ENCODE measurements at places on chromosomes 5 and 9.

- DNase-seq = no peak
These were observed 51.0 kb upstream of the LIFR start for GRCh38 chr5:38607396-38607795.

GRCh38 chr5:158464383-158464782 is 605.4 kb upstream of the CLINT1 start:
- DNase-seq = no peak

DNA sequence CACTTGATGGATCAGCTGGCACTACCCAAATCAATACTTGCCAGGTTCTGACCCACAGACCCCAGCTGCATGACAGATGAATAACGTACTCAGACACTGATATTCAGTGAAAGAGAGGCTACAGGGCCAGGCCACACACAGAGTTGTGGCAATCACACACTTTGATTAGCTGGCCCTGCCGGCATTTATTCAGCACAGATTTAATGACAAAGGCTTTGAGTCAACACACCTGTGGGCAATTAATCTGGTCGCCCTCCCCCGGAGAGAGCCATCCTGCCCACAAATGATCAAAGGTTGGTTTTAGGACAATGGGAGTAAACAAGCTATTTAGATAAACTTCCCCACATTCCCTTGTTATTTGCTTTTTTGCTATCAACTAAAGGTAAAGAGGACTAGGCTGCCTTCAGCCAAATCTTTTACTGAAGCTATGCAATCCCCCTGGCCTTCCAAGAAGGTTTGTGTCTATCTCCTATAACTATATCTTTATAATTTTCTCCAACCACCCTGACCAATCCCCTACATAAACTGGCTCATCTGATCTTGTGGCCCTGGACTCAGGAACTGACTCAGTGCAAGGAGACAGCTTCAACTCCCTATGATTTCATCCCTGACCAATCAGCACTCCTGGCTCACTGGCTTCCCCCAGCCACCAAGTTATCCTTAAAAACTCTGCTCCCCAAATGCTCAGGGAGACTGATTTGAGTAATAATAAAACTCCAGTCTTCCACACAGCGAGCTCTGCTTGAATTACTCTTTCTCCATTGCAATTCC is 12.7 kb upstream of the TRIM32 start:
- no peak for DNase-seq

GRCh38 chr9:74407166-74407565 is 90.0 kb upstream of the RORB start:
- DNase-seq = no peak

- DNase-seq = no peak
These were observed 5.2 kb upstream of the TDRD7 start for GRCh38 chr9:97406620-97407177.

- peak; percentile 29 for DNase-seq
These were observed 23.1 kb upstream of the CNOT6 start for GRCh38 chr5:180470966-180471582.

- peak; percentile 57 for DNase-seq
These were observed 659.4 kb upstream of the ADAMTS16 start for GRCh38 chr5:4480528-4481349.

GRCh38 chr5:146233441-146233840 is 30.0 kb downstream of the RBM27 start:
- no peak for DNase-seq

DNA sequence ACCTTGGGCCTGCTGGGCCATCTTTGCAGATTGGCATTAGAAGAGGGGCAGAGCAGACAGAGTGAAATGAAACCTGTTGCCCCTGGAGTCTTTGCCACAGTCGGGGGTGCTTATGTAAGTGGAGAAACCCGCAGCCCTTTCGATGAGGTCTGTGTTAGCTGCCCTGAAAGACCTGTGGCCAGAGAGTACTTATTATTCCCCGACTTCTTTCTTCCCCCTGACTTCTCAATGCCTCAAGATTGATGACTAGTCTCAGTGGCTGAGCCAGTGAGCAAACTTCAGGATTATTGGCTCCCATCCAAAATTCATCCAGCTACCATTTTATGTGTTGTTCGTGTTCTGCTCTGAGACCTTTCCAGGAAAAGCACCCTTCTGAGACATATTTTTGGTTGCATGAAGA is 7.6 kb downstream of the NTRK2 start:
- DNase-seq = no peak

GRCh38 chr5:759111-759751 is 25.3 kb downstream of the ZDHHC11B start:
- no peak for DNase-seq

DNA sequence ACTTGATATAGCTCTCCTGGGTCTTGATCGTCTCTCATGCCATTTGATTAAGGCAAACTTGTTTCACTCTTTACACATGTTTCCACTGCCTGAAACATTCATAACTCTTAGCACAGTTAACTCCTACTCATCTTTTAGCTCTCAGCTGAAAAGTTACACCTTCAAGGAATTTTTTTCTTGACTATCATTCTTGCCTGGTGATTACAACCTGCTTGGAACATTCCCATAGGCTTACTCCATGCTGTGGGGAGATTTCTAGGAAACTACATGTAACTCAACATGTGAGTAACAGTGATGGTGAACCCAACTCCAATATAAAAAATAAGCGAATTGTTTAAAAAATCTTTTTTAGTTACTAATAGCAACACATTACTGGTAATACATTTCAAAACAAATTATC is 224.1 kb upstream of the MPDZ start:
- DNase-seq = no peak

- no peak for DNase-seq
These were observed 32.3 kb upstream of the LPCAT1 start for GRCh38 chr5:1555808-1556731.

- no peak for DNase-seq
These were observed 318.6 kb upstream of the RGMB start for GRCh38 chr5:98454904-98455303.

Measured in SHP77 (cell line).